GM12864 (cell line): ENCODE measurements at places on chromosomes 13 and 19.

GRCh38 chr19:10565028-10565566 is 713 bp downstream of the KRI1 start:
- DNase-seq = no peak

DNA sequence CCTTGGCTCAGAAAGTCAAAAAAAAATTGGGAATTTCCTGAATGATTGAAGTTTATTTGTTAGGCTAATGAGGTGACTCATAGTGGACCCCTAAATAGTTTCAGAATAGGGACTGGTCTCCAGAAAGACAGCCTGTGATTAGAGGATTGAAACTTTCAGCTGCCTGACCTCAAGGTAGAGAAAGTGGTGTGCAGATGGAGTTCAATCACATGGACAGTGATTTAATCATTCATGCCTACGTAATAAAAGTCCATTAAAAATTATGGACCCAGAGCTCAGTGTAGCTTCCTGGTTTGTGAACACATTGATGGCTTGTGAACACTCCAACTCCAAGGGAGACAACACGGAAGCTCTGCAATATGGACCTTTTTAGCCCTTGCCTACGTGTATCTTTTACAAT is 533.2 kb upstream of the PCDH9 start:
- DNase-seq = no peak

GRCh38 chr19:23956051-23956450 is 41.4 kb downstream of the ZNF726 start:
- no peak for DNase-seq

DNA sequence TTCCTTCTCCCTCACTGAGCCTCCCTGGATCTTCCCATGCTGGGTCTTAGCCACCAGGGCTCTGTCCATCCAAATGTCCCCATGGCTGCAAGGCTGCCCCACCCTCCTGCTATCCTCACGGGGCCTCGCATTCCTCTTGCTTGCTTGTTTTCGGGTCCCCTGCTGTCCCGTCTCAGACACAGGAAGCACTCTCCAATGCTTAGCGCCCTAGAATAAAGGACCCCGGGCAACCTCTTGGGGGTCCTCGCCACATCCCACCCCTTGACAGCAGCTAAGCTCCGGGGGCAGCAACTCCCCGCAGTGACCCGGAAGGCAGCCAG is 23.7 kb downstream of the SH3GL1 start:
- no peak for DNase-seq

- DNase-seq = no peak
Observed at GRCh38 chr19:5953680-5954213, 24.2 kb downstream of the RANBP3 start.

DNA sequence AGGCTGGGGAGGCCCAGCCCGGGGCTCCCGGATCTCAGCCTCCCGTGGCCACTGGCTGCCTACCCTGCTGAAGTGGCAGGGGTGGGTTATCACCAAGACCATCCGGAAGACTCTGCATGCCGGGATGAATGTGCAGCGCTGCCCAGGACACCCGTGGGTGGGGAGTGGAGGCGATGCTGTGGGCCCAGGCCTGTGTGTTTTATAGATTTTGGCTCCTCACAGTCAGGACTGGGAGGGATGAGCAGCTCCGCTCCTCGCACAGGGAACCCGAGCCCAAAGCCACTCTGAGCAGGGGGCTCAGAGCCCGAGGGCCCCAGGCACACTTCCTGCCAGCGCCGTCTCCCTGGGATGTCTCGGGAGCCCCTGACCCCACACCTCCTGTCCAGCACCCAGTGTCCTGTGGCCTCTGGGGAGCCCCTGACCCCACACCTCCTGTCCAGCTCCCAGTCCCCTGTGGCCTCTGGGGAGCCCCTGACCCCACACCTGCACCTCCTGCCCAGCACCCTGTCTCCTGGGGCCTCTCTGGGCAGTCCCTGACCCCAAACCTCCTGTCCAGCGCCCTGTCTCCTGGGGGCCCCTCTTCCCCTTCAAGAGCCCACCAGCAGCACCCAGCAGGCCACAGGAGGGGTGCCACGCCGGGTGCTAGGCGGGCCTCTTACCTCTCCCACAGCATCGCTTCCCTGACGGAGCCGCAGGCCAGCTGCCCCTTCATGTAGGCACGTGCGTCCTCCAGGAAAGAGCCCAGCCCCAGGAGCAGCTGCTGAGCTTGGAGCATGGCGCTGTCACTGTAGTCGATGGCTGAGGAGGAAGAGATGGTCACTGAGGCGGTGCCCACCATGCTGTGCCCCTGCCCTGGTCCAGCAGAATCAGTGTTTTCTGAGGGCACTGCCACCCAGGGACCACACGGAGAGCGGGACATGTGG is 31.4 kb downstream of the NAXD start:
- DNase-seq = no peak

- DNase-seq = no peak
Observed at GRCh38 chr19:35086455-35086854, 29.2 kb upstream of the FXYD3 start.

GRCh38 chr19:8585894-8586750 is 8.9 kb upstream of the MYO1F start:
- DNase-seq = no peak

GRCh38 chr19:29320618-29321017 is 107.7 kb upstream of the UQCRFS1 start:
- no peak for DNase-seq
